Cardiac septum (tissue), 1 donor: ENCODE measurements at places on chromosomes 5 and 9. TPM values are rescaled to one million over a fixed set of nuclear protein-coding genes. Genes with fewer than 3 reads are reported as not detected.

DNA sequence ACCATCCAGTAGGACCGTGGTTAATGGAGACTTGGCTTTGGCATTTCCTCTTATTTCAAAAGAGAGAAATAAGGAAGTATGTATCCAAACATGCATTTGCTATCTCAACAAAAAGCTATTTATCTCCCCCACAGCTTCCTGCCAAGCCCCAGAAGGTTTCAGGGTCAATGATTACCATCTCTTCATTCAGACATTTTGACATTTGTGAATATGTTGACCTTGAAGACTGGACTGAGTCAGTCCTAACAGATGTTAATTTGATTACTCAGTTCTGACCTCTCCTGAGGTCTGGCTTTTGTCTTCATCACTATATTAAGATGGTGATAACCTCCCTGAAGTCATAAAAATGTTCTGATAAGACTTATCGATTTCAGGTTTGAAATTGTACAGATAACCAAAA lies 479.4 kb downstream of the AGTPBP1 start:
- no peak for DNase-seq

DNA sequence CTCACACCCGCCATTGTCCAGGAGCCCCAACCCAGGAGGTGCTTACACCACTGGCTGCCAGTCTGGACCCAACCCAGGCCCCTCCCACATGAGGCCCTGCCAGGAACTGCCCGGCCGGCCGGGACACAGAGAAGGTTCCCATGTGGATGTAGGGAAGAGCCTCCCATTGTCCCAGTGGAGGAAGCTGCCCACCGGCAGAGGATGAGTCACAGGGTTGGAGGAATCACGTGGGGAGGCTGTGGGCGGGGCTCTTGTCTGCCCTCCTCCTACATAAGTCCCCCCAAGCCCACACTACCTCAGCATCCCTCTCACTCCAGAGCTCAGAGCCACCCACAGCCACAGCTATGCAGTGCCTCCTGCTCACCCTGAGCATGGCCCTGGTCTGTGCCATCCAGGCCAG lies 26.1 kb downstream of the PAEP start:
- DNase-seq = no peak

- no peak for DNase-seq
Observed at GRCh38 chr5:181105391-181106025, 25.5 kb downstream of the OR2V1 start.

DNA sequence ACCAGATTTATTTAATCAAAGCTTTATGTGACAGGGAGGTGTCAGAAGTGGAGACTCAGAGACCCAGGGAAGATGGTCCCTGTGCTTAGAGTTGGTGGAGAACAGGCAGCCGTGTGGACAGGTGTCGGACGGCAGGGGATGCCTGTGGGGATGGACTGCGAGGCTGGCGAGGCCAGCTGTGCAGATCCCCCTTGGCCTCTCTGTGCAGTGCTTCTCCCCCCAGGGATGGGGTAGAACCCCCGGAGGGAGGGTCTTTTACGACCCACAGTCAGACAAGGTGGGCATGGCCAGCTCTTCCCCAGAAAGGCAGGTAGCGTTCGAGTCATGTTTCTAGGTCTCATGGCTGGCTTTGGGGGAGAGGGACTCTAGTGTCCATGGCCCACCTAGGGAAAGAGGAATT lies 4.7 kb upstream of the SLC2A6 start:
- DNase-seq = no peak

DNA sequence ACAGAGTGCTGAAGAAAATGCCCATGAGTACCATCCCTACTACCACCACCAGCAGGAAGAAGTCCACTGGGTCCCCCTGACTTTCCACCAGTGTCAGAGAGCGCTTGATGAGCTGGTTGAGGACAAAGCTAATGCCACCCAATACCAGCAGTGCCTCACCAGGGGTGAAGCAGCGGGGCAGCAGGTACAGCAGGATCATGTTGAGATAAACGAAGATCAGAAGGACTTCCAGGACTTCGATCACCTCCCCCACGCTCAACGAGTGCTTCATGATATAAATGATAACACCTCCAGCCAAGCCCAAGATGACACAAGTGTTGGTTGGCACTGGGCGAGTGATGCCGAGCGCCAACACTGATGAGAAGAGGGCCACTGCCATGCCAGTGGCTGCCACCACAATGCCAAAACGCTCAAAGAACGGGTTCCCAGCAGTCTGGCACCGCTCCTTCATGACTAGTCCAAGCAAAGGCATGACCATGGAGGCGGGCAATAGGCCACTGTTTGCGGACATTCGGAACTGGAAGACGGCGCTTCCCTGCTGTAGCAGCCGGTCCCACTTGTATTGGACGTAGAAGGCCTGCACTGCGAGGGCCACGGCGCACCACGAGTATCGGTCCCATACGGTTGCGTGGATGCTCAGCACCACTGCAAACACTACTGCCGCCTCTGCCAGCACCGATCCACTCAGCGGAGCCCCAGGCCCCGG lies 679 bp downstream of the DOLK start:
- DNase-seq = peak; percentile 75

WDR38 gene
- total RNA-seq = not detected

DNA sequence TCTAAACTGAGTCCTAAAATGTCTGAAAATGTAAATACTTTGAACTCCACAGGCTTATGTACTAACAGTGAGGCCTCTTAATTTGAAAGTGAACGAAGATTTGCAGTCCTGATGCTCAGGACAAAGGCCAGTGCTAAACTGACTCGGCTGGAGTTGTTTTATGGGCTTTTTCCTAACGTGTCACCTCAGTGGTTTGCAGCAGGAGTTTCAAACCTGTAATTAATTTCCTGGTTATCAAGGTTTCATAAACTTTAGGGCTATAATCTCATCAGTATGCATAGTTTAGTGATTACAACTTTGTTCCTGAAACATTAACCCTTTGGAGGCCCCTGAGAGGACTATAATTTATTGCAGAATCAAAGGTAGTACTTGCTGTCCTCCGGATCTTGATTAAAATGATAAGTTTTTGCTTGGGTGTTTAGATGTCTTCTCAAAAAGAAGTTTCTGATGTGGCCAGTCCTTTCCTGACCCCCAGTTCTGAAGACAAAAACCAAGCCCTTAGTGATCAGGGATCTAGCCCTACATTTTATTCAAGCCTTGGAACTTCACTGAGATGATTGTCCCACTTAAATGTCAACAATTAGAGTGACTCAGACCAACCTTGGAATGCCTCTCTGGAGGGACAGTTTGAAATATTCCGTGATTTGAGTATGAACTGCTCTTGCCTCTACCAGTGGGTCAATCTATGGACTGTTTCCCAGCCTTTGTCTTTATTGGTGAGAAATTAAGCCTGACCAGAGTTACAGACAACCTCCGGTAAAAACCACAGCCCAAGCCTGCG lies 11.1 kb upstream of the S100Z start:
- no peak for DNase-seq

CDK9 gene
- total RNA-seq = 48.7 TPM

FAM200C gene
- 3.3 TPM for total RNA-seq

DNA sequence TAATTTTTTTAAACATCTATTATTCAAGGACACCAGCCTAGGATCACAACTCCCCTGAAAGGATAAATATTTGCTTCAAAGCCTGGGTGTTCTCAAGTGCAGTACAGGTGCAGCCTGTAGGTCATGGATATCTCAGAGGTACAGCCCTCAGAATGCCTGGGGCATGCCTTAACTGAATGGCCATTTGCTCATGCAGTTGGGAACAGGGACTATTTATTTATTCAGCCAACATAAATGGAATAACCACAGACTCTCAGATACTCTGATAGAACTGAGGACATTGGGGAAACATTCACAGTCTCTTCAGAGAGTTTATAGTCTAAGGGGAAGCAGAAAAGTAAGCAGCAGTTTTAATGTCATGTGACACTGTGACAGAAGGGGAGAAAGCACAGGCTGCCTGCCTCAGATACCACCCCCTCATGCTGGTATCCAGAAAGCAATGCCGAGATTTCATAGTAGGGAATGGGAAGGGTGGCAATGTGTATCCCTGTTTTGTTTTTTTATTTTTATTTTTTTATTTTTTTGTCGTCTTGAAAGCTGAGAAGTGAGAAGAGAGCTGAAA lies 112.6 kb downstream of the MACIR start:
- DNase-seq = no peak

LCN1 gene
- total RNA-seq = not detected

GRCh38 chr9:93501406-93501805 lies 48.0 kb upstream of the FAM120AOS start:
- no peak for DNase-seq

- DNase-seq = no peak
Observed at GRCh38 chr5:72600391-72600981, 93.3 kb upstream of the ZNF366 start.

DNA sequence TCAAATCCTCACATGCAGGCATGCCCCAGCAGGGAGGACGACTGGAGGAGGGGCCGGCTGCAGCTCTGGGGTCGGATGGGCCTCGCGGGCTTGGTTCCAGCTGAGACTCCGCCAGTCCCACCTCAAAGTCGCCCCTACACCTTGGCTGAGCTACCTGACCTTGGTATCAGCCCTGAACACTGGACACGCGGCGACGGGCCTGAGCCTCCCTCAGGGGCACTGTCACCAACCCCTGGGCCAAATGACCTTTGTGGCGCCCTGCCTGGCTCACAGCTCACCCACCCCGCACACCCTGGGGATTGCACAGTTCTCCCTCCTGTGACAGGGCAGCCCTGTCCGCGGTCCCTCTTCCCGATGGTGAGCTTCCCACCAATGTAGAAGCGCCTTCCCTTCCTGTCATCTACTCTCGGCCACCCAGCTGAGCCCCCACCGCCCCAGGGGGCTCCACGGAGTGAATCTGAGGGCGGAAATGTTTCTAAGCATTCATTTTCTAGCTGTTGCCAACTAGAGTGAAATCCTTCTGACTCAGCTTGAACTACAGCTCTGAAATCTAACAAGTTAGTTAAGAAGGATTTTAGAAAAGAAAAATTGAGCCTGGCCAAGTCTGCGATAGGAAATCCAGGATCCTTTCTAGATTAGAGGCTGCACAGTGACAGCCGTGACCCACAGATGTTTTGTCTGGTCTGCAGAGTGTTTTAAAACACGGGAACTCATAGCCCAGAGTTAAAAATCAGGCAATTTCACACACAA lies 138.9 kb upstream of the PHYKPL start:
- no peak for DNase-seq

SMIM33 gene
- not detected for total RNA-seq

SPAG8 gene
- 3.5 TPM for total RNA-seq

CCDC171 gene
- total RNA-seq = 2.5 TPM

TRIM14 gene
- 1.8 TPM for total RNA-seq

DNA sequence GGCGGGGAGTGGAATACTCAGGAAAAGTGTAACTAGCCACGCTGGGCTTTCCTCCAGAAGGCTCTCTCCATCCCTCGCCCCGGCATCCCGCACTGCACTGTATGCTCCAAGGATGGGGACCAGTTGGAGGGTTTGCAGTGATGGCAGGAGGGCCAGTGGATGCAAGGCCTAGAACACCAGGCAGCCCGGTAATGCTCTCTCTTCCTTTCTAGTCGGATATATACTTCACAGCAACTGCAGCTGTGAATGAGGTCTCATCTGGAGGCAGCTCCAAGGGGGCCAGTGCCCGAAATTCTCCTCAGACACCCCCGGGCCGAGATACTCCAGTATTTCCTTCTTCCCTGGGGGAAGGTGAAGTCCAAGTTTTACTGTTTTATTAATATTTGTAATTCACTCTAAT lies 10.0 kb upstream of the SLC2A8 start:
- peak; percentile 22 for DNase-seq

DNA sequence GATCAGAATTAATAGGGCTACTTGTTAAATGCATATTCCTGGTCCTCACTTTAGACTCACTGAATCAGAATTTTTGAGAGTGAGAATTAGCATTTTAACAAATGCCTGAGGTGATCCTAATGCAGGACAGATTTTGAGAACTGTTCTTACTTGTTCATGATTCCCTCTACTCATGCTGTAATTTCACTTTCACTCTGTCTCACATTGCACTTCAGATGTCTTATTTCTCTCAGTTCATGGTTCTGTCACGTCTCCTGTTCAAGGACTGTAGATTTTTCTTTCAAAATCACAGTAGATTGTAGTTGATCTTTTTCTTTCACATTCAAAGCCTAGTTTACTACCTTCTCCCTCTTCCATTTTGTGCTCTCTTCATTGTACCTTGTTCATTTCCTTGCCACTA lies 54.3 kb downstream of the ADGRV1 start:
- DNase-seq = no peak

GRCh38 chr9:1910269-1910811 lies 104.8 kb upstream of the SMARCA2 start:
- DNase-seq = no peak

GRCh38 chr9:35980289-35981011 lies 22.5 kb upstream of the OR2S2 start:
- no peak for DNase-seq

DNA sequence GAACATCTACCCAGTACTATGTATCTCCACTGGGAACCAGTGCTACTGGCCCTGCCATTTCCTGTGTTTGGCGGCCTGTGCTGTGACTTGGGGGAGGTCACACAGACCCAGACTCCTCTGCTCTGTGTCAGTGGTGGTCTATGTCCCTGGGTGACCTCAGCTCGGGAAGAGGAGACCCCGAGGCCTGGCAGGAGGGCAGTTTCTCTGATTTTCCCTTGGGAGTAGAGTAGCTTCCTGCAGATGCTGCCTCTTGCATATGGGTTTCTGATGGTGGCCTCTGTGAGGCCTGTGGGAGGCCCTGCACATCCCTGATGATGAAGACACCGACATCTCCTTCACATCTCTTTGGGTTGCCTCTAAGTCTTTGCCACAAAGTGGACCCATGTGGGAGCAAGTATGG lies 13.0 kb upstream of the SMIM32 start:
- DNase-seq = peak; percentile 46

DNA sequence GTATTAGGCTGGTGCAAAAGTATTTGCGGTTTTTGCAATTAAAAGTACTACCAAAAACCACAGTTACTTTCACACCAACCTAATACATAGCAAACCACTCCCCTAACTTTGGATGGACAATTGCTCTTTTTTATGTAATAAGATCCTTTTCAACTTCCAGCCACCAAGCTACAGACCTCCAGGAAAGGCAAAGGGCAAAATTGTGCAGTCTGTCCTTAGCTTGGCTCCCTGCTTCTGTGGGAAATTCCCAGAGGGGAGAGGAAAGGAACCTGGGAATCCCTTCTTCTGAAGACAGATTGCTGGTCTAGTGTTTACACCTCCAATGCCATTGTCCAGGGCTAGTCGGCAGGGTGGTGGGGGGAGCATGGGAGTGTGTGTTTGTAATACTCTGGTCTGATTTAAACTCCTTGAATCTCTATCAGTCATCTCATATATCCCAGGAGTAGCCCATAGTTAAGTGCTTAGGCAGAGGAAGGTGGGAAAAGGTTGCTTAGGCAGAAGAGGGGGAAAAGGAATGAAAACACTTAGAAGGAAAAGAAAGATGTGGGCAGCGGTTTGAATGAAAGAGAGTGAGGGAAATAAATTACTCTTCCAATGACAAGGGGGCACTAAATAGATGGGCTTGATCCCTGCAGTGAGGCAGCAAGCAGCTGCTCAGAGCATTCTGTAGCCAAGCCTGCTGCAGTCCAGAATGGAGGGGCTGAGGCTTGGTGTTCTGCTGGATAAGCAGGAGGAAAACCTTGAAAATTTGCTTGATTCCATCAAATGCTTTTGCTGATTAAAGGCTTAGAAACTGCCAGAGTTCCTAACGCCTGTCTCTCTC lies 86.9 kb upstream of the MAP1B start:
- DNase-seq = no peak
